ENCODE measurements at places on chromosomes 3 and 15.

DNA sequence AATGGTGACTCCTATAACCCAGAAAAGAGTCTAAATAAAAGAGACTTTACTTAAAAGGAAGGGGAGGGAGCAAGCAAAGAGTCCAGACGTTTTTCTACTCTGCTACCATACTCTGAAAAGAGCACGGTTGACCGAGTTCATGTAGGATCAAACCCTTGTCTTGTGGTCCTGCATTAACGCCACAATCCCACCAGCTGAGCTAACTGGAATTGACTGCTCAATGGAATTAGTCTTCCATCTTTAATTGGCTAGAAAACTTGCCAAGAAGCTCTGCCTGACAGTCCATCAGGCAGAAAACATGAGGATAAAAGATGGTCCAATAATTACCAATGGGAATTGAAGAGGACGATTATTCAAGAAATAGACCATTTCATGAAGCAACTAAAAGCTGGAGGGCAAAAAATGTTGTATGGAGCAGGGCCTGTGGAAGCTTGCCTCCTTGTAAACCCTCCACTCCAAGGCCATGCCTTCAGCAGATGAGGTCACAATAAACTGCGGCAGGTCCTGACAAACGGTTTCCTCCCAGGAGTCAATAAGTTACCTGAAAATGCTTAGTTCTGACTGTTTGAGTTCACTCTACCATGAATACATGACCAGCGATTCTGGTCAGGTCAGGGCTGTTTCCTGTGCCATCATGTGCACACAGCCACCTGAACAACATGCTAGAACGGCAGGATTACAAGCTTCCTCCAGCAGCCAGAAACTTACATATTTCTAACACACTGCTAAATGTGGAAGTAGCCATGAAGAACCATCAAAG lies 35.6 kb upstream of the ARHGEF3 start:
- DNase-seq: no peak

DNA sequence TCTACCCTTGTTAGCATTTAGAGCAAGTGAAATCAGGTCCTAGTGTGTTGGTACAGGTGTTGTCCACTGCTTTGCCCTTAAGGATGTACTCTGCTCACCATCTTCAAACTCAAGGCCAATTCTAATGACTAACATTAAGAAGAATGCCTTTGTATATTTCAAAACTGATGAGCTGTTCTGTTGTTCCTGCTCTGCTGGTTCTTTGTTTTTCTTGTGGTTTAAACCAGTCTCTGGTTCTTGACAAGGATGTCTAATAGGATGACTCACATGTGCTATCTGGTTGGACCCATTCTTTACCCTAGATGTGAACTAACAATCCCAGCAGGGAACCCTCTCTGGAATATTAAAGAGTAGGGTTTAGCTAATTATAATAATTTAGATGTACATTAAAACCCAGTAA lies 17.3 kb downstream of the ABHD5 start:
- DNase-seq: no peak

DNA sequence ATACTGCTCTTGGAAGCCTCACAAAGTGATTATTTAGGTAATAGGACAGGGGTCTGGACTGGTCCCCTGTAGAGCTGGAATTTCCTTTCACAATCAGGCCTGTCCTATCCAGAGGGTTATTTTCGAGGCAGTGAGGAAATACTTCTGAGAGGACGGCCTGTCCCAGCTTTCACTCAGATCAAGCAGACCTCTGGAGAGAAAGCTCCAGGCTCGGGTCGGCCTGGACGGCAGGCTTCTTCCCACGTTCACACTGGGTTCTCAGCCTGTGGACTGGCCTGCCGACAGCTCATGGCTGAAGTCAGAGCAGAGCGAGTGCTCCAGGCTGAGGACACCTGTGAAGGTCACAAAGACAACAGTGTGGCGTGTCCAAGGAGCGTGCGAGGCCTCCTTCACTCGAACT lies 405.3 kb downstream of the VPS13C start:
- no peak for DNase-seq

GRCh38 chr3:169984292-169984691 lies 17.7 kb downstream of the SEC62 start:
- DNase-seq: no peak

DNA sequence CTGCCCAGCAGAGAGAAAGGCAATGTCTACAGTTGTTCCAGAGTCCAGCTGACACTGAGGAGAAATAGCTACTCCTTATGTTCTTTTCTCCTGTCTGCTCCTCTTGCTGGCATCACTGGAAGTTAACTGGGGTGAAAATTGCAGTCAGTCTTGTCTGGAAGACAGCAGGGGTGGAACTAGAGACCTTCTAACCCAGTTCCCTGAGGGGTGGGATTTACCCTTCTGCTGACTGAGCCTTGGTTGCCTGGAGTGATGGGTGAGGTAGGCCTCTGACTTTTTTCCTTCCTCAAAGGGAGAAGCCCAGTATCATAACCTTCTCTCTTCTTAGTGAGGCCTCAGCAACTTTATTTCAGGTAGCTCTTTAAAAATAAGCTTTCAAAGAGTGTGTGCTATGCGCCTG lies 16.2 kb downstream of the ZNF609 start:
- peak; percentile 39 for DNase-seq

DNA sequence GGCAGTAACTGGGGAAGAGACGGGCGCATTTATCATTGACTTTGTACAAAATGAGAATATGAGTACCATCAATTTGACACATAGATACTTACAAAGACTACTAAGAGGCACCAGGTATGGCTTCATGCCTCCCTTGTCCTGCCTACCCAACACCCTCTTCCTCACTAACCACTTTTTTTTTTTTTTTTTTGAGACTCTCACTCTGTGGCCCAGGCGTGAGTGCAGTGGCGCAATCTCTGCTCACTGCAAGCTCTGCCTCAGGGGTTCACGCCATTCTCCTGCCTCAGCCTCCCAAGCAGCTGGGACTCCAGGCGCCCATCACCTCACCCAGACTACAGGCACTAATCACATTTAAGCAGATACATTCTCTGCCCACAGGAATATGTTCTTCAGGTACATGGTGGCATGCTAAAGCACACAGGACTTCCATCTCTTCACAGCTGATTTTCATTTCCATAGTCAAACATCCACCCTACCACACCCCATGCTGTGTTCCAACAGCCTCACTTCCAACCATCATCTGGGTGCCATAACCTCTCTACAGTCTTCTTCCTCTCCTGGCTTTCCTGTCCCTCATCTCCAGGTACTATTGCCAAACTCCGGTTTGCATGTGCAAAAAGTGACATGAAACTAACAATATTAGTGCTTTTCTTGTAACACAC lies 41.7 kb downstream of the RAB27A start:
- no peak for DNase-seq

DNA sequence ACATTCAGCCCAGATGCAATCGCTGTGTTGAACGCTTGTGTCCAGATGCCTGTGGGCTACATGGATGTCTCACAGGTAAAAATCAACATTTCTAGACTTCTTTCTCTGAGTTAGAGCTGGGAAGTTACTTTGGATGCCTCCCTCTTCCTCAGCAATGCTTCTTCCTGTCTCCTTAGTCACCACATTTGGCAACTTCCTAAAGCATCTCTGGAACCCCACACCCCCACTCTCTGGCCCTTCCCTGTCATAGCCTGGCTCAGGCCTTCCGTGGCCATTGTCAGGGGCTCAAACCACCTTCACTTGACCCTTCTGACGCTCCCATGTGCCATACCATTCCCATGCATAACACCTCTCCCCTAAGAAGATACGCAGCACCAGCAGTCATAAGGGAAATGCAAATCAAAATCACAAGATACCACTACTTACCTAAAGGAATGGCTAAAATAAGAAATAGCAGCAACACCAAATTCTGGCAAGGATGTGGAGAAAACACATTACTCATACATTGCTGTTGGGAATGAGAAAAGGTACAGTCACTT lies 21.6 kb upstream of the RGMA start:
- no peak for DNase-seq

DNA sequence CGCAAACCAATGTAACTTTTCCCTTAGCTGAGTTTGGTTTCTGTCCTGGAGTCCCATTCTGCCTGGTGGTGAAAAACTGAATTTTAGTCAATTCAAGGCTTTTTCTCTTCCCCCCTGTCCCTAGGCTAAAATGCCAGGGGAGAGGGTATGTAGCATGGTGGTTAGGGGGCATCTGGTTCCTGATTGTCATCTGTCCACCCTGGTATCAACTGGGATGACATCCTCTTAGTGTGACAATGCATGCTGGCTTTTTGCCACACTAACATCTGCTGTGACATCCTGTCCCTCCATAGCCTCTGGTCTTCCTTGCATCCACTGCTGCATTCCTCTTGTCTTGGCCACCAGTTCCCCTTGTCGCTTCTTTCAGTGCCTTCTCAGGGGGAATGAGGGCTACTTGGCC lies 73.7 kb downstream of the ABHD5 start:
- no peak for DNase-seq

DNA sequence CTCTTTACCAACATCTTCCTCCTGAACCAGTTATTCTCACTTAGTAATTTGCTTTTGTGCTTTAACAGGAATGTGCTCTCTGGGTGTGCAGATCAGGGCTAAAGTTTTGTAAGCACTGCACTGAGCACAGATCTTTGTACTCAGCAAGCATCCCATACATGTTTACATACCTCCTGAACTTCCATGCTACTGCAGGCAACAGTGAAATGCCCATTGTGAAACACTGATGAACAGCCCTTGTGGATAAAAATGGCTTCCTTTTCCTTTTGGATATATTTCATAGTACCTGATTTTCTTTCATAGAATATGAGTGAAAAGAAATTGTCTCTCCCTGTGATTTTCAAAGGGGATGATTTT lies 855.9 kb downstream of the MCTP2 start:
- DNase-seq: no peak

DNA sequence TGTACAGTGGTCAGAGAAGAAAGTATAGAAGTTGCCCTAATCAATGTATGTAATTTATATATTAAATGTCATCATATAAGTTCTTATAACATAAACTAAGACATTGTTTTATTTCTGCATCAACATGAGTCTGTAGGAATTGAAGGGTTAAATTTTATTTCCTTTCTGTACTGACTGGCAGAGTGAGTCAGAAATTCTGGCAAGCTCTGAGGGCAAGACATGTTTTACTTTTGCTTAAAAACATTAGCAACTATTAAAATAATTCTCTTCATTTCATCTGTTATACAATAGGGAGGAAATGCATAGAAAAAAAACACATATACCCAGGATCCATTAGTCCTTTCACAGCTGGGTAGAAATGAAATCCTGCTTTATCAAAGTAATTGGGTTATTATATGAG lies 171.4 kb upstream of the ALCAM start:
- DNase-seq: no peak

DNA sequence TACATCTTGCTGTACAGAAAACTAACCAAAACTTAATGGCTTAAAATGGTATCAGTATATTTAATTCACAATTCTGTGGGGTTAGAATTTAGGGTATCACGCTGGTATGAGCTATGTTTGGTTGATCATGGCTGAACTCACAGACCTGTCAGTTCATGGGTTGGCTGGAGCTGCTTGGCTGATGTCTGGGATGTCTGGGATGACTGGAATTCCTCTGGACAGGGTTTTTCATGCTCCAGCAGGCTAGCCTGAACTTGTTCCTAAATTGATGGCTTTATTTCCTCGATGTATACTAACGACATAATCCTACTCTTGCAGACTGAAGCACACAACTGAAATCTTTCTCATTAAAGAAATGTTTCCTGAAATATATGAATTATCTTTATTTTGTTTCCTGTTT lies 338.9 kb upstream of the GBE1 start:
- DNase-seq: no peak

GRCh38 chr15:23646165-23647000 lies 1.3 kb downstream of the MAGEL2 start:
- DNase-seq: no peak

DNA sequence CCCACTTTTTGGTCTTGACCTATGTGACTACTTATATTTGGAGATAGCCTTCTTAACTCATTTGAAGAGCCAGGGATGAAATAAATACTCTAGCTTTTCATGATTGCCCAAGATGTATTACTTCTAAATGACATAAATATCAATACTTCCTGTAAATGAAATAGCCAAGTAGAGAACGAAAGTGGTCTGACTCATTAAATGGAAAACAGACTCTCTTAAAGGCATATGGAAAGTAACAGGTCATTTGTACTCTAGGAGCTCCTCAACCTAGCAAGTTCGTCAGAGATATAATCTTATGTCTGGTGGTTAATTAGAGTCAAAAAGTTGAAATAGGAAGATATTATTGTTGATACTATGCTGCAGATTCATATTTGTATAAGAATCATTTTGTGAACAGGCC lies 1105.4 kb downstream of the TUSC7 start:
- DNase-seq: no peak

DNA sequence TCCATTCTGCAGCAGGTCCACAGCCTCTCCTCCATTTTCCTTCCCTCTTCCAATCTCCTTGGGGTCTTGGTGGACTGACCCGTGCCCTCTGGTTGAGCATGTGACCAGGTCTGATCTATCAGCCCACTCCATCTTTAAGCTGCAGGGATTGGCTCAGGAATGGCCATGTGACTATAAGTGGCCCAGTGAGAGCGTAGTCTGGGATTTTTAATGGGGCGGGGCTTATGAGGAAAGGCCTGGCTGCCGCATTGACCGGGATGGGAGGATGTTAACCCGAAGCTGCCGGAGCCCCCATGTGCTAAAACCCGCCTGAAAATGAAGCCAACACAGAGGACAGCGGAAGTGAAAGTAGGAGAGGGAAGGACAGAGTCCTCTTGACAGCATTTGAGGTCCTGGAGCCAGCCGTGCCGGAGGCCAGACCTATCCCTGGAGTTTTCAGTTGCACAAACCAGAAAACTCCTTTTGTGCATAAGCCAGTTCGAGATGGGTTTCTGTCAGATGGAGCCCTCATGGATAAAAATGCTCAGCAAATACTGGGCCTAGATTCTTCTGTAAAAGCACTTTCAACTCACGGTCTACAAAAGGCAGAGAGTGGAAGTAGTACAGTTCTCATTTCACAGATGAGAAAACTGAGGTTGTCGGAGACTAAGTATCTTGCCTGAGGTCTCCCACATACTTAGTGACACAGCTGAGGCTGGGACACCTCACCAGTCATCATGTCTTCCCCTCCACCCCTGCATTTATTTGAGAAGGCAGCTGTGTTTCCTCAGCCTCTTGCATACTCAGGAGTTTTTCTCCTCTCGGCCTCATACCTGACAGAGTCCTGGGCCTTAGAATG lies 61.9 kb downstream of the ATP2B2 start:
- DNase-seq: no peak

- DNase-seq: no peak
These were observed 42.8 kb downstream of the MYO5C start for GRCh38 chr15:52252781-52253180.

DNA sequence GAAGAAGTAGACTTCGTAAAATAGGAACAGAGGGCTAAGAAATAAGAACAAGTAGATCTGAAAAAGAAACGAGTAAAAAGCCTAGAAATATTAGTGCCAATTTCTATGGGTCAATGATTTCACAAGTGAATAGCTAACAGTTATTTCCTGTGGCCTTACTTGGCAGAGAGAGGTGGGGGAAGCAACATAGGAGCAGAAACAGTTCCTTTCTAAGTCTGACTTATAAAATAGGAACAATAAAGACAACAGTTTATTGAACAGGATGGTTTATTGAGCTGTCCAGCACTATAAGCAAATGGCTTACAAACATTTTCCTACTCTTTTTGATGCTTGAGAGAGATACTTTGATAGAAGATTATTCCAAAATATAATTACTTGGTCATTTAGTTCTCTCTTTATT lies 37.9 kb downstream of the AGTR1 start:
- DNase-seq: no peak

GRCh38 chr15:41773332-41773728 lies 954 bp upstream of the MAPKBP1 start:
- DNase-seq: no peak
